Smooth muscle cell of trachea (primary cell): ENCODE measurements at places on chromosomes 7 and 10. TPM values are rescaled to one million over a fixed set of nuclear protein-coding genes. Genes with fewer than 3 reads are reported as not detected.

TMEM184A gene
- total RNA-seq: not detected in 2 replicates

ANTXRL gene
- total RNA-seq: not detected in 2 replicates

AP5Z1 gene
- total RNA-seq: 35.8 and 52.1 TPM in 2 replicates

OR6B1 gene
- total RNA-seq: not detected in 2 replicates

CLDN4 gene
- total RNA-seq: 1.3 and 1.7 TPM in 2 replicates

ANKRD61 gene
- not detected in 2 replicates for total RNA-seq

TMEM270 gene
- total RNA-seq: 0.17 TPM in 1 of 2 replicates, not detected in the other

MYH16 gene
- not detected in 2 replicates for total RNA-seq

UNCX gene
- not detected in 2 replicates for total RNA-seq

ZNF33B gene
- 6.1 and 10.4 TPM in 2 replicates for total RNA-seq

PITX3 gene
- 0.17 TPM in 1 of 2 replicates, not detected in the other for total RNA-seq

NKX1-2 gene
- under 0.01 TPM in 1 of 2 replicates, not detected in the other for total RNA-seq

BTBD16 gene
- total RNA-seq: 0.15 TPM in 1 of 2 replicates, not detected in the other

BRAT1 gene
- total RNA-seq: 31.4 and 53.3 TPM in 2 replicates

SPDYE1 gene
- total RNA-seq: not detected in 2 replicates

METTL27 gene
- total RNA-seq: 7.1 and 36.6 TPM in 2 replicates

SPDYE2B gene
- not detected in 2 replicates for total RNA-seq

FOXP2 gene
- 10.9 and 11.9 TPM in 2 replicates for total RNA-seq

RNF32 gene
- 4.1 and 7.7 TPM in 2 replicates for total RNA-seq

ZNF488 gene
- total RNA-seq: under 0.01 TPM in 1 of 2 replicates, not detected in the other

PDK4 gene
- total RNA-seq: 0.29 and 0.66 TPM in 2 replicates

C10orf90 gene
- total RNA-seq: 0.17 TPM in 1 of 2 replicates, not detected in the other
